Activated CD4-positive, alpha-beta T cell treated with anti-CD3 and anti-CD28 coated beads for 24 hours (primary cell): ENCODE measurements at places on chromosomes 12 and 14.

DNA sequence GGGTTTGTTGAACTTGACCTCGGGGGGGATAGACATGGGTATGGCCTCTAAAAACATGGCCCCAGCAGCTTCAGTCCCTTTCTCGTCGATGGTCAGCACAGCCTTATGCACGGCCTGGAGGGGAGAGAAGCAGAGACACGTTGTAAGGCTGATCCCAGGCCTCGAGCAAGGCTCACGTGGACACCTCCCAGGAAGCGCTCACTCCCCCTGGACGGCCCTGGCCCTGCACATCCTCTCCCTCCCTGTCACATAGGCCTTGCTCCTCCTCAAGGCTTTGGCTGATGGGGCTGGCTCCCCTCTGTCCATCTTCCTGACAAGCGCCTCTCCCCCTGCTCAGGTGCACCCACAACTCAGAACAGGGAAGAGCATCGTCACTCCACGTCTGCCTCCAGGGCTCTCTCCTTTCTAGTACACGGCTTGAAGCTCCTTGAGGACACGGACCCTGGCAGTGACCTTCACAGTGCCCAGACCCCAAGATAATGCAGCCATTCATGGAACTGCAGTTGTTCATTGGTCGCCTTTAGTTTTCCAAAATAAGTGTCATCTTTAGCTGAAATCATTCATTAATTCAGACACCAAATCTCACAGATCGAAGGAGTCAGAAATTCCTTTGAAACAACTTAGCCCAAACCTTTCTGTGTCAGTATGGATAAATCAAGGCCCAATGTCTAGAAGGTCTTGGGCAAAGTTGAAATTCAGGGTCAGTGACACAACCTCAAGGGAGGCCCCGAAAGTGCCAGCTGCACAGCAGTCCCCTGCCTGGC lies 9.7 kb downstream of the SERPINA1 start:
- no peak for DNase-seq

DNA sequence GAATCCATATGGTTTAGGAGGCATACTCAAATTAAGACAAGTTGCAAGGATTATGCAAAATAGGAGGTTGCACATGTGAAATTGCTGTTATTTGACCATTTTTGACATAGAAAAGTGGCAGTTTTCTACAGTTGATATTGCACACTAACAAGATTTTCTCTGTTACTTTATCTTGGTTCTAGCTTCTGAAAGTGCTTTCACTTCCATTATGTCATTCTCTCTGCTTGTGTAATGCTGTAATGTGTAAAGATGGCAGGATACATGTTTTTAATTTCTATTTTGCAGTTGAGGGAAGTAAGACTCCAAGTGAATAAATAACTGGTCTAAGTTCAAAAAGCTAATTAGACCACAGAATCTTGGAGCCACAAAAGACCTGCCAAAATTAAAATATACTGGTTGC lies 60.6 kb downstream of the MYRFL start:
- DNase-seq, result no peak

DNA sequence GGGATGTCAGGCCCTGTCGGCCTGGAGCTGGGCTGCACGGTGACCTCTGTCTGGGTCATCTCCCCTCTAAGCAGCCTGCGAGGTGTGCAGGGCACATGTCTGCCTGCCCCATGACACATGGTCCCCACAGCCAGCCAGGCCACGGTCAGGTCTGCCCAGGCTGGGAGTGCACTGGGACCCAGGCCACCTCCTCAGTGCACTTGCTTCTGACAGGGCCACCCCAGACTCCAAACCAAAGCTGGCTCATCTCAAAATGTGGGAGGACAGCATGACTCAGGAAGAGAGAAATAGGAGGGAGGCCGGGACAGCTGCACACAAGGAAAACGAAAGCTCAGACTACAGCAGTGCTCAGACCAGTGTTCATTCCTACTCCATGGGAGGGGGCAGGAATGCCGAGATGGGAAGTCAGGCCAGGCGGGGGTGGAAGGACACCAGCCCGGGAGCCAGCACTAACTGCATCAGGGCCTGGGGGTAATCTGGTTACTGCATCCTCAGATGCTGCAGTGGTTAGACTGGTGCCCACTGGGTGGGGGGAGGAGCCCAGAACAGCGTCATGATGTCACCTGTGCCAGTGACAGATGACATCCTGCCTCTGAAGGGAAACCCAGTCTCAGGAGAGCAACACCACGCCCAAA lies 4.0 kb downstream of the P2RX2 start:
- no peak for DNase-seq

- no peak for DNase-seq
Measured at GRCh38 chr14:51396222-51396815, 156.3 kb downstream of the TMX1 start.

DNA sequence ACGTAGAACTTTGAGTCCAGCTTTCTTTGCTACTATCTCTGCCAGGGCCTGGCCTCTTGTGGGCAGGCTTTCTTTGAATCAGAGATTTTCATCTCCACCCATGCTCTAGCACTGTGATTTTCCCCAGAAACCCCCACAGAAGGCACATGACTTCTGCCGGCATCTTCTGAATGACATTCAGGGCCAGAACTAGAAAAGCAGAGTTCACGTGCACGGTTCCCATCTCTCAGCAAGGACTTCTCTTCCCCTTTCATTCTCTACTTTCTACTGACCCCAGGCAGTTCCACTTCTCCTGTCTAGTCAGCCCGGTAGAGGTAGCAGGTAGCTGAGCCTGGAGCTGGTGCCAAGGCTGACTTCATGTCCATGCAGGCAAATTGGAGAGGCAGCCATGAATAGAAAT lies 26.9 kb downstream of the BATF start:
- DNase-seq, result no peak

- DNase-seq, result no peak
Measured at GRCh38 chr14:73762375-73762822, 48.2 kb upstream of the PNMA1 start.
